ENCODE measurements at places on chromosomes 16 and 17.

DNA sequence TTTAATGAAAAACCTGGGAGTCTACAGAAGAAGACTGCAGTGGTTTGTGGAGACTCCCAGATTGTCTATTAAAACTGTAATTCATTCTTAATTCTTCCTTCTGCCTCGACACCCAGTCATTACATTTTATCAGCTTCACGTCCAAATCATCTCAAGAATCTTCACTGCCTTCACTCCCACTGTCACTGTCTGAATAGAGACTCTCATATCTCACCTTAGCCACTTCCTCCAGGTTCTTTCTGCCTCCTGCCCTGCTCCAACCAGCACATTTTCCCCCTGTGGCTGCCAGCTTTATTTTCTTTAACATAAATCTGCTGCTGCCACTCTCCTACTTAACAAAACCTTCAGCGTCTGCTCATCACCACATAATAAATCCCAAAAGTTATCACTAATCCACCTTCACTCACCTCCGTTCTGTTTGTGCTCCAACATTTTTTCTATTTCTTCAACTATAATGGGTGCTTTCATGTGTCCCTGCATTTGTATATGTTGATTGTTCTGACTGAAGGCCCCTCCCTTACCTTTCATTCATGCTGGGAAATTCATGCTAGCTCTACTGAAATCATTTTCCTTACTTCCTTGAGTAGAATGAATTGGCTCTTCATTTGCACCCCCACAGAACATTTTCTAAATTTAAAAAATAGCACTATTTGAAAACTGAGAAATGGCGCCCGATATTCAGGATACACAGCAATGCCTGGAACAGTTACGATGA, 38.9 kb downstream of the KCNJ2 start:
- no peak for DNase-seq

DNA sequence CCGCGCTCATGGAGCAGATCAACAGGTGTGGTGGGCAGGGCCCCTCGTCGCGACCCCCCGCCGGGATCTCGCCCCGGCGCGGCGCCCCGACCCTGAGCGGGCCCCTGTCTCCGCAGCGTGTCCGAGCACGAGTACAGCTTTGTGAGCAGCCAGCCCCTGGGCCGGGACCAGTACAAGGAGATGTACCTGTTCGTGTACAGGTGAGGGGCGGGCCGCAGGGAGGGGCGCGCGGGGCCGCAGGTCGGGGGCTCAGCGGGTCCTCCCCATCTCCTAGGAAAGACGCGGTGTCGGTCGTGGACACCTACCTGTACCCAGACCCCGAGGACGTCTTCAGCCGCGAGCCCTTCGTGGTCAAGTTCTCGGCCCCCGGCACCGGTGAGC, 848 bp downstream of the DNASE1L2 start:
- no peak for DNase-seq

DNA sequence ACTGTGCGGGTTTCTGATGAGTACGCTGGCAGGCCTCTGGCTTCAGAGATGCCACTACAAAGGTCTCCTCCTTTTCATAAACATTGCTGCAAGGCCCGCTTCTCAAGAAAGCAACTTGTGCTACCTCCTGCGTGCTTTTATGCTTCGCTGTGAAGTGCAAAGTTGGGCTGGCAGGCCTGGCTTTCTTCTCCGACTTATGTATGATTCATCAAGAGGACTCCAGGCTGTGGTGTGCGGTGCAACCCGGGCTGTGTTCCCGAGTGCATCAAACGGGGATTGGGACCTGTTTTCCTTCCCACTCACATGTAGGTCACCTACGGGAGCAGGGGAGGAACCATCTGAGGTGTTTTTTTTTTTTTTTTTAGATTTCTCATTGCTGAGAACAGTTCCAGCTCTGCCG, 534.1 kb downstream of the WWOX start:
- DNase-seq: no peak

DNA sequence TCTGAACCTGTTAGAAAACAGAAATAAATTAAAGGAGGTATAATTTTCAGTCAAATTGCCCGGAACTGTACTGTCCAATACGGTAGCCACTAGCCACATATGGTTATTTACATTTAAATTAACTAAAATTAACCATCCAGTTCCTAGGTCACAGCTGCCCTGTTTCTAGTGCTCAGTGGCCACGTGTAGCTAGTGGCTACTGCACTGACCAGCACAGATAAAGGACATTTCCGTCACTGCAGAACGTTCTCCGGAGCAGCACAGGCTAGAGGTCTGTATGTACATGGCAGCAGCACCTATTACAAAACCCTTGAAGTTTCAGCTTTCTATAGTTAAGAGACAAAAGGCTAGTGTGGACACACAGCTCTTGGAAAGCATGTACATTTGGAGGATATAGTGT, 33.7 kb downstream of the CPSF4L start:
- DNase-seq: no peak

DNA sequence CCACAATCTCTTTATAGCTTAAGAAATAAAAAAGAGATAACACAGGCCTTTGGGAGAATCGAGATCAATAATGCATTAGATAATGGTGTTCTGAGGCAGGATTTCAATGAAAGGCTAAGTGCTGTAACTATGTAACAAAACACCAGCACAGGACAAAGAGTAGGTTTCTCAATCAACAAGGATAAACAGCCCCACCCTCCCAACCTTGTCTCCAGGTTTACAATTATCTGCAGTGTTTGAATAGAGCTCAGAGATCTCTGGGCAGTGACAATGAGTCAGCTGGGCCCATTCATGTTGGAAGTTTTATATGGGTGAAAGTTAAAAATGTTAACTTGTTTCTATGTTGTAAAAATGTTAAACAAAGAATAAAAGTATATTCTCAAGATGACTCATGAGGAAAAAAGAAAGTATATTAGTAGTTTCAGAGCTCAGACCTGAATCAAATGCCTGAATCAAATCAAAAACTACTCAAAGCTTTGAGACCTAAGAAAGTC, 17.0 kb upstream of the KRT20 start:
- no peak for DNase-seq

DNA sequence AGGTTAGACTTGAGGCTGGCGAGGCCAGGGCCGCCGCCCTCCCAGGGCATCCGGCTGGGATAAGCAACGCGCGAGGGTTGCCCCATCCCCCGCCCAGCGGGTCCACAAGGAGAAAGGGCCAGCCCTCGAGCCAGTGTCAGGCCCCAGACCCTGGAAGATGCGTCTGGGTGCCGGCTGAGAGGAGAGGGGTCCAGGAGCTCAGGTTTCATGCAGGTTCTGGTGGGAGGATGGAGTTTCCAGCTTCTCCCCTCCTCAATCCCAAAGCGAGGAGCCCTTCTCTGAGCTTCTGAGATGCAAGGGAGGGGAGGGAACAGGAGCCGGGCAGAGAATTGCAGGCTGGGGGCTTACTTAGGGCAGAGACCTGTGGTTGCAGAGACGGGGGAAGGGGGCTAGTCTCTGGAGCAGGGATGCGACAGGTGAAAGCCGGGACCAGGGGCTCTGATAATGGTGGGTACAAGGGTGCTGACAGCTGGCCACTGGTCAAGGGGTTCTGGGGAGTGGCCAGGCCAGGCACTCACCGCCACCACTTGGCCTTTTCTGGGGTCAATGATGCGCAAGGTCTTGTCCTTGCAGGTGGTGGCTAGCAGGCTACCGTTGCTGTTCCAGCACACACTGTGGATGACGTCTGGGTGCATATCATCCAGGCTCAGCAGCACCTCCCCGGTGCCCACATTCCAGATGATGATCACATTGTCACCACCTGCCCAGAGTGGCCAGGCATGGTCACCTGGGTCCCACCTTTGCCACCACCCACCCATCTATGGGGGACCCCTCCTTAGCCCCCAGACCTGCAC, 4.2 kb downstream of the CORO6 start:
- no peak for DNase-seq

DNA sequence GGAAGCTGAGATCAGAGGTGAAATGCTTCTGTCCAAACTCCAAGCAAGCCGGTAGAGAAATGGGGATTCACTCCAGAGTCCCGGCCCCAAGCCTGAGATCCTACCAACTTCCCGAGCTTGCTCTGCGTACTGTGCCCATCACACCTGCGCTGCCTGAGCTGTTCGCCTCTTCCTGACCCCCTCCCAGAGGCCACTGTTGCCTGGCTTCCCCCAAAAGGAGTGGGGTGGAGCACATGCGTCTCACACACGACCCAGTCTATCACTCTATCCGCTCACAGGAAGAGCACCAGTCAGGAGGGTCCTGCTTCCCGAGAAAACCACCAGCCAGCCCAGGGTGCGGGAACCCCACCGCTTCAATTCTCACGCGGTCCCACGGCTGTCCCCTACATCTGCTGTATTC, 13.5 kb upstream of the C16orf95 start:
- DNase-seq: no peak

GRCh38 chr16:12240036-12240435, 263.5 kb downstream of the SNX29 start:
- no peak for DNase-seq

- DNase-seq: peak; percentile 61
Observed at GRCh38 chr16:22321340-22322001, 24.3 kb downstream of the POLR3E start.

GRCh38 chr17:50590946-50591737, 30.6 kb downstream of the CACNA1G start:
- DNase-seq: no peak

DNA sequence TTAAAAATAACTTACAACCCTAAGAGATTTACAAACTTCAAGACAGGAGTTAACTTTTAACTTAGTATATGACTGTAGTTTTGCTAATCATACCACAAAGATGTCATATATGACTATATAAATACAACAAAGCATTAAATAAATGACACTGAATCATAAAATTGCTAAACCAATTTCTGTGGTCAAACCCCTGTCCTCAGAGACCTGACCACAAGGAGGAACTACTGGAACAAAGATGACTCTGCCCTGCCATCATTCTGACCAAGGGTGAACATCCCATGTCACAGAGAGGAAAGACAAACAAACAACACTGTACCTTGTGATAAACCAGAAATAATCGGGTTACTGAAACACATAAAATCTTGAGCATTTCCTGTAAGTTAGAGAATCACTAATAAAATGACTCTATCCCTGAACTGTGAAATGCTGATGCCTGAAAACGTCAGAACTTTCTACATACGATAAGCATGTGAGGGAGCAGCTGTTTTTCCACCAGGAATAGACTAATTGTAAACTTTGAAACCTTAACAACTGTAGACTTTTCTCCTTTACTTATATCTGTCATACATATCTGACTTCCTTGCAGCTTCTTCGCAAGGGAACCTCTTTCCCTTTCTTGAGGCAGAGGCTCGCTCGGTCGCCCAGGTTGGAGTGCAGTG, 47.9 kb downstream of the WDR59 start:
- DNase-seq: no peak

DNA sequence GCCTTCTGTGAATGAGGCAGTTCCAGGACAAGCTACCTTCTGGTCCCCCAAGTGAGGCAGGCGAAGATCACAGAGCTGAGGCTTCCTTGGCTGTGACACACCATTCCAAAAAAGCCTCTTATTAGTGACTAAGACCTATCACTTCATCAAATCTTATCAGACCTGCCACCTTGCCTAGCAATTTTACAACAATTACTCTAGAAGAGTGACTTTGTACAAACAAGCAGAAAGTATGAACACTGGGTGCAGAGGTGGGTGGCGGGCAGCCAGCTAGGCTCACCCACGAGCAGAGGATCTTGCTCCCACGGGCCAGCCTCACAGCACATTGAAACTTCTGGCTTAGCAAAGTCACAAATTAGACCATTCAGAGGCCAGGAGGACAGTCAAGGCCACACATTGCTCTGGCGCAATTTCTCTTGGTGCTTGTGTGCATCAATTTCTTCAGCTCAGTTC, 2.2 kb upstream of the ICAM2 start:
- DNase-seq: no peak

GRCh38 chr16:84540194-84540593, 35.7 kb upstream of the MEAK7 start:
- DNase-seq: no peak
